ENCODE measurements at places on chromosomes 2 and 18.

GRCh38 chr2:203711399-203711798 is 5.0 kb downstream of the CD28 start:
- no peak for DNase-seq

GRCh38 chr2:32719430-32719829 is 91.6 kb downstream of the TTC27 start:
- DNase-seq = no peak

- peak; percentile 49 for DNase-seq
Observed at GRCh38 chr2:189175869-189176433, 3.6 kb downstream of the COL5A2 start.

DNA sequence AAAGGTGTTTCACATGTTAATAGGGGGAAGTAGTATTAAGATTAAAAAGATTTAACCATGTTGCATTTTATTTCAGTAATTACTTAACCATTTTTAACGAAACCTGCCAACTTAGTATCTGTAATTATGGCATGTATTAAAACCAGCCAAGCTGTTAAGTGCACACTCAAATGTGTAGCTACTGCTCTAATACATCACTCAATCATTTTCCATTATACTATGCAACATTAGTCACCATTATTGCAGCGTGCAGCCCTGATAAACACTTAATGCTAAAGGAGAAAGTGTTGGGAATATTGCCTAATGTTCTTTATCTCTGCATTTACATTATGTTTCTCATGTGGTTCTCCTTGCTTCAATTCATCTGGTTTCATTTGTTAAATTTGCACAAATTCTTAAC is 745.9 kb upstream of the FAM98A start:
- no peak for DNase-seq

DNA sequence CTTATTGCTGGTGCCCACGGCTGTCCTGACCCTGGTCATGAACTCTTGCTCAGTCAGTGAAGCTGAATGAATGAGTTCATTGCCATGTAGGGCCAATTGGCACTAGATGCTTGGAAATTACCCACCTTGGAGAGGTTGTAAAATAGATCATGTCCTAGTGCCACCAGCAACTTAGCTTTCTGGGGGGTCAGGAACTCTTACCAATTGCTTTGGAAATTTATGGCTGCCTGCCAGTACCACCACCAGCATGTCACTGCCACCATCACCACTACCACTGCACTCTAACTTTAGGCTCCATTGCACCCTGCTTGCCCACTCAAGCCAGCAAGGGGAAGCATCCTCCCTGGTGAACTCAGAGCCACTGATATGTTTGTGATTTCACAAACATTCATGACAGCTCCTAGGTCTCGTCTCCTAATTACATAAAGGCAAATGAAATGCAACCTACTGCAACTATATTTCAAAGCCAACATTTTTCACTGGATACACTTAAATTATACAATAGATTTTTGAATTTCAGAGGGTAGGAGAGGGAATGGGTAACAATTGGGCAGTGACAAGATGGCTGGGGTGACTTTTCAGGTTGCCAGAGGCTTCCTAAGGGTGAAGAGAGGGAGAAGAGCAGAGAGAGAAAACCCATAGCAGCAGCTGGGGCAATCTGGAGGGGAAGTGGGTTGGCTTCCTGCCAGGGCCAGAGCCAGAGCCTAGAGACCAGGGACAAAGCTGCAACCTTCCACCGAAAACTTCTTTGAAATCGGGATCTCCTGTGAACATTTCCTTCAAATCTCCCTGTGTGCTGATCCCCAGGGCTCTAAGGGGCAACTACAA is 3.5 kb upstream of the EMILIN1 start:
- no peak for DNase-seq

DNA sequence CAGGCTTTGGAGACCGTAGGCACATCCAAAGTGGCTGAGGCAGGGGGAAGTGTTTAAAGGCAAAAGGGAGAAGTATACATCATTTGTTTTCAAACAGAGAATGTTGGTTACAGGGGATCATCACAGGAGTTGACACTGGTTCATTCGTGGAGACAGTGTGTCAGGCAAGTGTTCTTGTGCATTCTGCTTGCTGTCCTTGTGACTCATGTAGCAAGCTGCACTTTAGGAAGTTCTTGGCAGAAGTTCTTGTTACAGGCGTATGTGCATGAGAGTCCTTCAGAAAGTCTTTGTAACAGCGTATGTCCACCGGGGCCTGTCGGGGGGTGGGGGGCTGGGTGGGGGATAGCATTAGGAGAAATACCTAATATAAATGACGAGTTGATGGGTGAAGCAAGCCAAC is 36.5 kb upstream of the B4GALT6 start:
- DNase-seq = peak; percentile 26

GRCh38 chr2:30722936-30723725 is 84.1 kb downstream of the CAPN13 start:
- DNase-seq = no peak

- DNase-seq = peak; percentile 25
Observed at GRCh38 chr2:43345391-43345813, 119.0 kb upstream of the ZFP36L2 start.

GRCh38 chr2:18372641-18373040 is 187.8 kb downstream of the RDH14 start:
- DNase-seq = no peak

DNA sequence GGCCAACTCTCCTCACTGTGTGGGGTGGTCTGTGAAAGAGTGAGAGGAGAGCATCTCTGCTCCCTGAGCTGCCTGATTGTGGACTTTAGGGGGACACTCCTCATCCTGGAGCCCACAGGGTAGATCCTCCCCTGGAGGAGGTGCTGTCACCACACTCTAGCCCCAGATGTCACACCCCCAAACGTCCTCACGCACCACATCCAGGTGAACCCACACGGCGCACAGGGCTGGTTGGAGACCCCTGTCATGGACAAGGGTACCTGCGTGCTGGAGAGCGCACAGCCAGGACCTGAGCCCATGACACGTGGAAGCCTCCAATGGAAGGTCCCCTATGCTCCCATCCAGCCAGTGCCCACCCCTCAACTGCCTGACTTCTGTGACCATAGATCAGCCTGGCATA is 10.5 kb downstream of the AGXT start:
- no peak for DNase-seq

DNA sequence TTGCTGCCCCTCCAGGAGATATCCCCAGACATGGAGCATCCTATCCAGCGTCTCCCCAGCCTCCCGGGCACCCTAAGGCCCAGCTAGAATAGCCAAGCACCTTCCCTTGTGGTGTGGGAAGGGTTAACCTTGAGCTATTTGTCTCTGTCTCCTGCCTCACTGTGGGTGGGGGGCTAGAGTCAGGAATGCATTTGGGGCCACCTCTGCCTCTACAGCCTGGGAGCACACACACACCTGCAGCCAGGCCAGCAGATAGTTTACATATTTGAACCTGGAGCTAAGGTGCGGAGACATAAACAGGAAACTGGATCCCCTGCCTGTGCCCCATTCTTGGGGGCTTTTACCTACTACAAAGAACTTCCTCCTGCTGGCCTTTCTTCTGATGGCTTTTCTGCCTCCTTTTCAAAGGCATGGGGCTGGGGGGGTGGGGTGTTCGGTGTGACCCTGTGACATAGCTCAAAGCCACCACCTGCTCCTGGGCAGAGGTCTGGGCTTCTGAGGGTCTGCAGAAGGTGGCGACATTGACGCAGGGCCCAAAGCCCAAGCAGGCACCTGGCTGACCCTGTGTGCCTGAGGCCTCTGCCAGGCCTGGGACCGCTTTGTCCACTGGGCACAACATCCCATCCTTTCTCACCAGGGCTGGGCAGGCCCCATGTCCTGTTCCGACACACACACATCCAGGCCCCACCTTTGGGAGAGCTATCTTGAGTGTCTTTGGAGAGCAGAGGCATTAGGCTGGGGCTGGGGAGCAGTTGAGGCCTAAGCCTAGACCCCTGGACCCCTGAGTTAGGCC is 34.2 kb downstream of the EMX1 start:
- no peak for DNase-seq

- DNase-seq = no peak
Observed at GRCh38 chr2:200614249-200614648, 28.4 kb downstream of the AOX1 start.

- DNase-seq = no peak
Observed at GRCh38 chr18:31857526-31858106, 85.3 kb downstream of the TRAPPC8 start.

DNA sequence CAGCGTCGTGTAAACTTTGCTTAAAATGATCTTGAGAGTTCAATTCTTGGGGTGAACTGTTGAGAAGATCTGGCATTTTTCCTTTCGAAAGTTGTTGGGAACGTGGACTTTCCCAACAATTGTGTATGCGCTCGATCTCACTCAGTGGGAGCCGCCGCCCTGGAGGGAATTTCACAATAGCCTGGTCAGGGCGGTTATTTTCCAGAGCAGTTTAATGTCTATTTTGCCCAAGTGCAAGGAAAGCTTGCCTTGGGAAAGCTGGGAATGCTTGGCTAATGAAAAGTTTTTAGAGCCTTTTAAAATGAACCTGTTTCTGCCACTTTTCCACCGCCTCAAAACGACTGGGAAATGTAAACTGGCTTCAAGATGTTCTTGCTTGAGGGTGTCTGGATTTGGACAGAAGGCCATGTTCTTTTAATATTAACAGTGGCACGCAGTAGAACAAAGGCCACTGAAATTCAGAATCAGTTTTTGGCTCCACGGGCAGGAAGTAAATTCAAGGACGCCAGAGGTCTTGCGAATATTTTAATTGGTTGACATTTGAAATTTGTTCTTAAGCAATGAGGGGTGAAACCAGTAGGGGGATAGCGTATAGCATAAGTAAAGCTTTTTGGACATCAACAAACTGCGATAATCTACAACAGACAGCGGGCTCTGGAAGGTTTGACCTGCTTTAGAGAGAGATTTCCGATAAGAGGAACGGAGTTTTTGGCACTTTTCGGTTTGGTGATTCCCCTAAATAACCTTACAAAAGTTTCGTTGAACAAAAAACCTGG is 1.2 kb downstream of the CFLAR start:
- peak; percentile 94 for DNase-seq

DNA sequence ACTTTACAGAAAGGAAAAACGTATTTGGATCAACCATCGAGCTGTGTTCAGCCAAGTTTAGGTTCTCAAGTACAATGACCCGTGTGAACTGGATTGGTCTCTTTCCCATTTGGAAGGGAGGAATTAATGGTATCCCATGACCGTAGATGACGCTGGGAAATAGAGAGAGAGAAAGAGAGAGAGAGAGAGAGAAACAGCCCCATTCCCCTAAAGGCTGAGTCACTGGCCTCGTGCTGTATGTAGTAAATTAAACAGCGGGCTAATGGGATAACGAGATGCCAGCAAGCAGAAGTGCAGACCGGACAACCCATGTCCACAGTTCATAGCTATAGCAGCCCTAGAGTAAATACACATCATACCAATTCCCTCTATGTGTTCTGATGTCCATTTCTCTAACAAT is 99.6 kb downstream of the BCL11A start:
- DNase-seq = no peak

DNA sequence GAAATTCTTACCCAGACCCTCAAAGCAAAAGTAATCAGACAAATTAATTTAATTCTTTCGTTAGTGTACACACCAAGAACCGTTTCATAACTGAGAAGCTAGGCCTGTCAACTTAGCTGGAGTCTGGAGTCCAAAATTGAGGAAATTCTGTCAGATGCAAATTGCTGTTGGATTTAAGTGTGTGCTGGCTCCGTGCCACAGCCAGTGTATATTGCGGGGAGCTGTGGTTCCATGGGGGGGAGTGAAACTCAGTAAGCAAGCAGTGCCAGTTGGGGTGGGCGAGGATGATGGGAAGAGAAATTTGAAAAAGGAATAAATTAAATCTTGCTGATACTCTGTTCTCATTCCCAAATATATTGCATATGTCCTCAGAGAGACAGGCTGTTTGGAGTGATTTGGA is 4.0 kb downstream of the ARPC2 start:
- DNase-seq = no peak

GRCh38 chr18:50099725-50100407 is 95.1 kb downstream of the MYO5B start:
- peak; percentile 78 for DNase-seq

GRCh38 chr2:109318150-109318948 is 189.3 kb downstream of the SH3RF3 start:
- DNase-seq = peak; percentile 95

- DNase-seq = no peak
Observed at GRCh38 chr2:2926858-2927175, 450.8 kb downstream of the EIPR1 start.

GRCh38 chr2:62184512-62185230 is 11.2 kb upstream of the B3GNT2 start:
- no peak for DNase-seq

GRCh38 chr2:171281110-171281509 is 120.4 kb upstream of the TLK1 start:
- DNase-seq = no peak

GRCh38 chr18:56662063-56662408 is 10.9 kb downstream of the WDR7 start:
- no peak for DNase-seq

Measured in iris pigment epithelial cell (primary cell).